ENCODE measurements at places on chromosomes 3 and 15.

- DNase-seq = no peak
Measured at GRCh38 chr3:50584391-50584790, 15.1 kb downstream of the HEMK1 start.

DNA sequence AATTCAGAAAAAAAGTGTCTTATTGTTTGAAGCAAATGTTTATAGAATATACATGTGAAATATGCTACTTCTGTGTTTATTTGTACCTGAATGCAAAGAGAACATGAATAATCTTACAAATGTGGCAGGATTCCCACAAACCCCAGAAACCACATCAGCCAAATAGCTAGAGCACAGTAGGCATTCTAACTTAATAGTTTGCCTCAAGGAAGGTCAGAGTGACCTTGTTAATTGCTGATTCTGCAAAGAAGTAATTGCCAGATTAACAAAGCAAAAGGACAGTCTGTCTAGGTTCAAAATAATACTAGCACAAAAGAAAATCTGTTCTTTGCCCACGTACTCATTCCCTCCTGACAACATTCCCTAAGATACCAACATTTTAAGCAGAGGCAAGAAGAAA, 604.0 kb downstream of the PYDC2 start:
- DNase-seq = no peak

DNA sequence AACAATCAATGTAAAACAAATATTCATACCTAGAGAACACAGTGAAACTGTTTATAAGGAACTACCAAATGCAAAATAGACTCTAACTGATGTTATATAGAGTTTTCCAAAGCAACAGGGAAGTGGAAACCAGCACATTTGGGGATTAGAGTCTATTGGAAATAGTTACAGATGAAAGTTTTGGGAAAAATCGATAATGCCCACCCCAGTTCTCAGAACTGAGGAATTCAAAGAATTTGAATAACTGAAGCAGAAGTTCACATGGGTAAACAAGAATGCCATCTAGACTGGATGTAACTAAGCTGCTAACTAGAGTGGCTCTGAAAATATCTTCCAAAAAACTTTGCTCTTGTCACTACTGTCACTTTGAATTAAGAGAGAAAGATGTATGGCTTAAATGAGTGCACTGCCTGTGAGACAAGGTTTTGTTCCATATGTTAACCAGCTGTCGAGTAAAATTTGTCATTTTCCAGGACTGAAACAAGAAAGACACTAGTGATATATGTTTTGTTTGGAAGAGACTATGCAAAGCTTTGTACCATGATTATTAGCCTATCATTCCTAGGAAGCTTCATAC, 9.2 kb upstream of the DENND4A start:
- DNase-seq = no peak

GRCh38 chr3:58308728-58309127, 2.4 kb downstream of the HTD2 start:
- no peak for DNase-seq

DNA sequence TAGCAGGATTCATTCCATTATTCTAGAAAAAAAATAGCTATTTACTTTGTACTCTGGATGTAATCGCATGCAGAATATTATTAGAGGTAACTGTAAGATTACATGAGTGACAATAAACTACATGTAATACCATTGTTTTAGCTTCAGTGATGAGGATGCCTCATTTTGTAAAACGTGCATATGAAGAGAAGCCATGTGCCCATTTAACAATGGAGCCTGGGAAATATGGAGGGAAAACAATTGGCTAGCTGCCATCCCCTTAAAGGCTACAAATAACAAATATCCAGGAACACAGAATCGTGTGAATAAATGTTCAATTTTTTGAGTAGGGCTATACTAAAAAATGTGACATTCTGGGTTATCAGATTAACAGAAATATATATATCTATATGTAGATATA, 151.1 kb downstream of the SAMMSON start:
- DNase-seq = no peak

DNA sequence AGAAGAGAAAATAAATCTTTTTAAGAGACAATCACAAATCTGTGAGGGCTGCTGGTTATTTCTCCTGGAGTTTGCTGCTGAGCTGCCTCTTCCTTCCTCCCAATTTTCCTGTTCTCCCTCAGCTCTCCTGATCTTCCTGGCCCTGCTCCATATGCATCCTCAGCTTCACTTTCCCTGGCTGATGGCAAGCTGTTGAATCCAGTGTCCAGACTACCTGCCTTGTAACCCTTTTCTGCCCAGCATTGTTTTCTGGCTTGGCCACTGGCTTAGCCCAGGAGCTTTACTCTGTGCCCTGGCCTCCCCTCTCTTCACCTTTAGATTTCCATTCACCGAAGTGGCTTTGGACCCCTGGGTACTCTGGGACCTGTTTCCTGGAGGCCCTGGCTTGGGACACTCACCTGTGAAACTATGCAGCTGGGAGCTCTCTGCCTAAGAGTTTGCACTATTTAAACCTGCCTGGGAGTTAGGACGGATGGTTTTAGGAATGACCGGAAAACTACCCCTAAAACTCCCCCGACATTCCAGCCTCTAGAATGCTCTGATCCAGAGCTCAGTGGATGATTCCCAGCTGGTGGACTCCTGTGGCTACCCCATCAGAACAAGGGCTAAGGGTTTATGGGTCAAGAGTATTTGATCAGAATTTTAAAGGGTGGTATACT, 90.0 kb downstream of the RBPMS2 start:
- no peak for DNase-seq

DNA sequence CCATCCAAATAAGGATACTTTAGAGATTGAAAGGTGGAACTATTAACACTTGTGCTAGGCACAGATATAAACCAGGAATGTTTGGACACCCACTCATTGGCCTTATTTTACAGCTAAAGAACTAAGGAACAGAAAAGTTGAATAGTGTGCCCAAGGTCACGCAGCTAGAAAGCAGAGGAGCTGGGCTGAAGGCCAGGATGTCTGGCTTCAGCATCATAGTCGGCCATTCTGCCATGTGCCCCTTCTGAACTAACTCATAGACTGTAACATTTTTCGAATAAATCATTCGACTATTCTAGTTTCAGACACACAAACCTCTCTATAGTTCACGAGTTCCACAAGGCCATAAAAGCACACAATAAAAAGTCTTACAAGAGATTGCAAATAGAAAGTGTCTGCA, 71.1 kb downstream of the SUMF1 start:
- no peak for DNase-seq

DNA sequence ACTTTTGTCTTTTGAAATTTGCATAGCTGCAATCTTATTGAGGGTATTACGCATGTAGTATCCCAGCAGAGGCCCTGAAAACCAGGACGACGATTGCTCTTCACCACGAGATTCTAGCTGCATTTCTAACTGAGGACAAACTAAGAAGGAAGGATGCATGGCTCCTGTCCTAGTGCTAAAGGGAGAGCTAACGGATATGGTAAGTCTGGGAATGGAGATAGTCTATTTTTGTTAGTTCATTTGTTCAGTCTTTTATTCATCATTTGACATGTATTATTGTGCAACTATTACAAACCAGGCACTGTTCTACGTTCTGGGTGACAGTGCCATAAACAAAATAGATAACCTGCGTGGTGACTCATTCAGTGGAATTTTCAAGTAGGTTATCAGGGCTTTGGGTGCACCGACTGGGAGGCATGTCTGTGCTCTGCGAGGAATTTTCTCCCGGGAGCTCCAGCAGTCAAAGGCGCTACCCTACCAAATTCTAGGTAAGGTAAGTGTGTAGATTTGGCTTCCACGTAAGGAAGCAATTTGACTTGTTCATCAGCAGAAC, 51.9 kb upstream of the ETV5 start:
- no peak for DNase-seq

DNA sequence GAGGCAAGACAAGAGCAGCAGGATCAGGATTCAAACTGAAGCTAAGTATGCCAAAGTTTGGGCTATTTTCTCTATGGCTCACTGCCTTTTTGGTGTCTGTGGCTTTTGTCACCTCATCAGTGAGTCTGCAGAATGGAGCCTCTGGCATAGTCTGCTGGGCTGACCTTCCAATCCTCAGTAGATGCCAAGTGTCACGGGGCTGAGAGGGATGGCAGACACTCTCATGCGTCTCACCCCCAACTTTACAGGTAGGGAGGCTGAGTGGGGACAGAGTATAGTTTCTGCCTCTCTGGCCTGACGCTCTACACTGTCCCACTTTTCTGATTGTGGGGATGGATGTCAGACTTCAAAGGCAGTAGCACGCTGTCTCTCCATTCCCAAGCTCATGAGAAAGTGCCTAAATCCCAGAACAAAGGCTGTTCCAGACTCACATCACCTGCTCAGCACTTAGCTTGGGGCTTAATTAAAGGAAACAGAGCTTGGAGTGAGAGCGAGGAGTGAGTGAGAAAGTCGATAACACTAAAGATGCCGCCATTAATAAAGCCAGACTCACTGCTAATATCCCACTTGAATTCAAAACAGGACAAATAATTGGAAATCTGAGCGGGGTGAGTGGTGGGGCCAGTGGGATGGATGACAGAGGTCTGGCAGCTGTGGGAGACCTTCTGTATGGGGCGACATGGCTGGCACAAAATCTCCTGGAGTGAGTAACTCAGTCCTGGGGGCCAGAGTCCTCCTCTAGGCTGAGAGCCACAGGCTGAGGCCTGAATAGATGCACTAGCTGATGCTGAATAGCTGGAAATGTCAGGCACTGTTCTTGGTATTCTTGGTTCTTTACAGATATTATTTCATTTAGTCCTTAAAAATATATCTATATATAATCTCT, 78.4 kb upstream of the MRPS22 start:
- no peak for DNase-seq

- no peak for DNase-seq
Measured at GRCh38 chr3:27483117-27484014, 818 bp downstream of the SLC4A7 start.

GRCh38 chr3:142633073-142633472, 36.9 kb downstream of the PLS1 start:
- DNase-seq = no peak

- no peak for DNase-seq
Measured at GRCh38 chr3:38623539-38623938, 25.9 kb downstream of the SCN5A start.

GRCh38 chr3:171772427-171773056, 37.7 kb downstream of the PLD1 start:
- DNase-seq = peak; percentile 8

- DNase-seq = no peak
Measured at GRCh38 chr15:82165948-82166376, 96.6 kb downstream of the EFL1 start.

GRCh38 chr3:68703066-68703465, 229.3 kb downstream of the TAFA4 start:
- no peak for DNase-seq

- no peak for DNase-seq
Measured at GRCh38 chr3:56107157-56107556, 361.1 kb downstream of the ERC2 start.

- DNase-seq = no peak
Measured at GRCh38 chr15:55499151-55499550, 8.9 kb downstream of the DNAAF4 start.

- no peak for DNase-seq
Measured at GRCh38 chr3:56955492-56956111, 104.9 kb upstream of the SPATA12 start.

GRCh38 chr15:25095179-25095578, 140.4 kb downstream of the SNRPN start:
- no peak for DNase-seq

GRCh38 chr15:94240480-94240879, 9.1 kb downstream of the MCTP2 start:
- DNase-seq = no peak

- no peak for DNase-seq
Measured at GRCh38 chr15:100248236-100248635, 93.5 kb downstream of the ADAMTS17 start.

GRCh38 chr3:156702367-156702766, 28.0 kb downstream of the TIPARP start:
- no peak for DNase-seq

- no peak for DNase-seq
Measured at GRCh38 chr15:64558460-64559179, 98.2 kb downstream of the ZNF609 start.

Measured in NCI-H187 (cell line).